EL (cell line): ENCODE measurements at places on chromosomes 1 and 21.

DNA sequence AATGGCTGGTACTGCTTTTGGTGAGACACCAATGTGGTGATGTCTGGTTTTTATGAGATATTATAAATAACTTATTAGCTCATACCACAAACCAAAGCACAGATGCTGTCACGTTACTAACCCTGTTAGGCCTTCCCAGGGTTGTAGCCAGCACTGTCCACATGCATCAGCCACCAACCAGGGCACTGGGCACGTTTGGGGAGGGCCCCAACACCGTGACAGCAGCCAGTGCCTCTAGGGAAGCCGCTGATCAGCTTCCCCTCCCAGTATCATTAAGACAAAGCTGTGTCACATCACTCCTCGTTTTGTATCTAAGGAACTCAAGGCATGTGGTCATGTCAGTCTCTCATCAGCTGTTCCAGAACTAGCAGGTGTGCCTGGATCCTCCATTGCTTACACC lies 13.9 kb downstream of the URB1 start:
- DNase-seq: peak; percentile 8

GRCh38 chr1:53549781-53550180 lies 90.6 kb downstream of the DMRTB1 start:
- no peak for DNase-seq

GRCh38 chr1:175222296-175222938 lies 29.8 kb upstream of the KIAA0040 start:
- DNase-seq: no peak

- DNase-seq: no peak
Observed at GRCh38 chr1:9720785-9721605, 69.5 kb downstream of the PIK3CD start.

GRCh38 chr1:59692591-59692990 lies 122.2 kb upstream of the HOOK1 start:
- peak; percentile 97 for DNase-seq

DNA sequence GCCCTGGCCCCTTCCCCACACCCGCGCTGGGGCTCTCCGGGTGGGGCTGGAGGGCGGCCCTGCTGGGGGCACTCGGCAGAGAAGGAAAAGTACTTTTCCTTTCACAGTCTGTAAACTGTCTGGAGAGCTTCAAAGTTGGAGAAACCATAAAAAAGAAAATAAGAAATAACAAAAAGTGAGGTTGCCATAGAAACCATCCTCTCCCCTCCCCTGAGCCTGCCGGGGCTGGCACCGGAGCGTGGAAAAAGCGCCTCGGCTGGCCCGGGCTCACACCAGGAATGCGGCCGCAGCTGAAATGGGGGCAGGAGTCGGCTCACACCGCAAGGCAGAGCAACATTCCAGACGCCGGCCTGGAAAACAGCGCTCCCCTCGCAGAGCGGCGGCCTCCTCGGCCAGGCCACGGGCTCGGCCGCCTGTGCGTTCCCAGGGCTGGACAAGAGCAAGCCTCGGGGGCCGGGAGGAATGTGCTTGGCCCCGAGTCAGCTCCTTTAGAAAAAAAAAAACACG lies 69.2 kb downstream of the MORN1 start:
- peak; percentile 77 for DNase-seq

- DNase-seq: no peak
Observed at GRCh38 chr1:151273924-151274466, 8.1 kb upstream of the ZNF687 start.
